Naive thymus-derived CD8-positive, alpha-beta T cell (primary cell): ENCODE measurements at places on chromosomes 6 and 20. TPM values are rescaled to one million over a fixed set of nuclear protein-coding genes. Genes with fewer than 3 reads are reported as not detected.

- no peaks in the 10 kb centered on the region for H3K36me3 ChIP-seq
- H3K4me3 ChIP-seq: no peak overlapping the region
- no peaks in the 10 kb centered on the region for H3K27me3 ChIP-seq
- H3K27ac ChIP-seq: no peak overlapping the region
Observed at GRCh38 chr6:3653528-3654070, 97.9 kb downstream of the PXDC1 start.

- H3K4me1 ChIP-seq: peaks cover 29% of the 10 kb centered on the region
- H3K27ac ChIP-seq: peak overlapping the region; percentile 54
- H3K4me3 ChIP-seq: no peak overlapping the region
- DNase-seq: no peak
- H3K27me3 ChIP-seq: no peaks in the 10 kb centered on the region
Observed at GRCh38 chr20:59219211-59219610, 55.6 kb downstream of the ZNF831 start.

DNA sequence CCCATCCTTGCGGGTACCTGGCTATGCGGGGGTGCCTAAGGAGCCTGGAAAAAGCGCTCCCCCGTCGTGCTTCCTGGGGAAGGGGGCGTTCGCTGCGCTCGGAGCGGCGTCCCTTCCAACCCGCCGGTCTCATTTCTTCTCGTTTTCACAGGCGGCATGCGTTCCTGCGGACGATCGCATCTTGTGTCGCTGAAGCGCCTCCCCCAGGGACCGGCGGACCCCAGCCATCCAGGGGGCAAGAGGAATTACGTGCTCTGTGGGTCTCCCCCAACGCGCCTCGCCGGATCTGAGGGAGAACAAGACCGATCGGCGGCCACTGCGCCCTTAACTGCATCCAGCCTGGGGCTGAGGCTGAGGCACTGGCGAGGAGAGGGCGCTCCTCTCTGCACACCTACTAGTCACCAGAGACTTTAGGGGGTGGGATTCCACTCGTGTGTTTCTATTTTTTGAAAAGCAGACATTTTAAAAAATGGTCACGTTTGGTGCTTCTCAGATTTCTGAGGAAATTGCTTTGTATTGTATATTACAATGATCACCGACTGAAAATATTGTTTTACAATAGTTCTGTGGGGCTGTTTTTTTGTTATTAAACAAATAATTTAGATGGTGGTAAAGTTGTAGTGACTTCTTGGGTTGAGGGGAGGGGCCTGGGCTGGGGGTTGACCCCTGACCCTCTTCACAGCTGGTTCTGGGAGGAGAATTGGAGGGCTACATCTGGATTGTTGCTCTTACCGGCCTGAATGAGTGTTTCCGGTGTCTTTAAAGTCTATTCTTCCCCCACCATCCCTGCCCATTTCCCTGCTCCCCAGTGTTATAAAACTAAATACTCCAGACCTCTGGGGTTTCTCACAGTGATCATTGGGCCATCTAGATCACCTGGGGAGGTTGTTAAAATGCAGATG lies 1.1 kb downstream of the ID1 start:
- H3K4me3 ChIP-seq: peak overlapping the region; percentile 95
- DNase-seq: peak; percentile 19
- peaks cover 15% of the 10 kb centered on the region for H3K4me1 ChIP-seq

DNA sequence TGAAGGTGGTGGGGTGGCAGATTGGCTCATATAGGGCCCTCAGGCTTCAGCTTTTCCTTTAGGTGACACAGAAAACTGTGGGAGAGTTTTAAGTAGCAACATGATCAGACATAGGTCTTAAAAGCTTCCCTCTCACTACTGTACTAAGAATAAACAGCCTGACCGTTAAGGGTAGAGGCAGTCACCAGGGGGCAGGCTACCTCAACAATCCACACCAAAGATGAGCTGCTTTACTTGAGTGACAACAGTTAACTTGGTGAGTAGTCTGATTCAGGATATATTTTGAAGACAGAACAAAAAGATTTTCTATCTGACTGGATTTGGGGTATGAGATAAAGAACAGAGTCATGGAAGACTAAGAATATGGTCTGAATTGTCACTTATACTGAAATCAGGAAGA lies 193.1 kb upstream of the SHLD1 start:
- H3K36me3 ChIP-seq: no peaks in the 10 kb centered on the region
- peaks cover 9% of the 10 kb centered on the region for H3K4me1 ChIP-seq
- DNase-seq: peak; percentile 49
- no peak overlapping the region for H3K4me3 ChIP-seq

- H3K36me3 ChIP-seq: no peaks in the 10 kb centered on the region
- no peak overlapping the region for H3K4me3 ChIP-seq
- H3K27ac ChIP-seq: no peak overlapping the region
- no peaks in the 10 kb centered on the region for H3K4me1 ChIP-seq
- no peaks in the 10 kb centered on the region for H3K27me3 ChIP-seq
- DNase-seq: no peak
Observed at GRCh38 chr20:11761497-11761896, 156.2 kb upstream of the BTBD3 start.

DNA sequence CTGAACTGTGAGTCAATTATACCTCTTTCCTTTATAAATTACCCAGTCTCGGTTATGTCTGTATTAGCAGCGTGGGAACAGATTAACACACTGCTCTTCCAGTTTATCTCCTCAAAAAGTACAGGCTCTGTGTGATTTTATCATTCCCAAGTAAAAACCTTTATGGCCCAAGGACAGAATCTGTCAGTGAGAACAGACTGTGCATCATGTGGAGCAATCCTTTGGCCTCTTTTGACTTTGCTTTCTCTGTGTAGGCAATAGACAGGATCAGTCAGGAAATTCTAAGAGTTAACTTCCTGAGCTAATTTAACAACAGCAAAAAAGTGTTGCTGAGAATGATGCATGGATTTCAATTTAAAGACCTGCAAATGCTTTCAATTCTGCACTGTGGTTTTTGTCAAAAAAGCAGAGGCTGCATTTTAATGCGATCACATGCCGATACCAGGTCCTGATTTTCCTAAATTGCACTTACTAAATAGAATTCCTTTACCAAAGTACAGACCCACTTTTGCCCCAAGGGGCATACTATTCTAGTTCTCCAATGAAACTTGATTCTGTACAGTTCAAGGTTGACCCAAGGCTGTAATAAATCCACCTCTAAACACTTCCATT lies 246.7 kb upstream of the MARCKS start:
- no peak for DNase-seq
- H3K27ac ChIP-seq: no peak overlapping the region
- no peaks in the 10 kb centered on the region for H3K4me1 ChIP-seq
- no peaks in the 10 kb centered on the region for H3K36me3 ChIP-seq
- no peaks in the 10 kb centered on the region for H3K27me3 ChIP-seq

- H3K27ac ChIP-seq: no peak overlapping the region
- no peak for DNase-seq
- H3K27me3 ChIP-seq: no peaks in the 10 kb centered on the region
- no peak overlapping the region for H3K4me3 ChIP-seq
- peaks cover 56% of the 10 kb centered on the region for H3K36me3 ChIP-seq
- no peaks in the 10 kb centered on the region for H3K4me1 ChIP-seq
Observed at GRCh38 chr6:83119742-83120300, 52.4 kb downstream of the DOP1A start.

DNA sequence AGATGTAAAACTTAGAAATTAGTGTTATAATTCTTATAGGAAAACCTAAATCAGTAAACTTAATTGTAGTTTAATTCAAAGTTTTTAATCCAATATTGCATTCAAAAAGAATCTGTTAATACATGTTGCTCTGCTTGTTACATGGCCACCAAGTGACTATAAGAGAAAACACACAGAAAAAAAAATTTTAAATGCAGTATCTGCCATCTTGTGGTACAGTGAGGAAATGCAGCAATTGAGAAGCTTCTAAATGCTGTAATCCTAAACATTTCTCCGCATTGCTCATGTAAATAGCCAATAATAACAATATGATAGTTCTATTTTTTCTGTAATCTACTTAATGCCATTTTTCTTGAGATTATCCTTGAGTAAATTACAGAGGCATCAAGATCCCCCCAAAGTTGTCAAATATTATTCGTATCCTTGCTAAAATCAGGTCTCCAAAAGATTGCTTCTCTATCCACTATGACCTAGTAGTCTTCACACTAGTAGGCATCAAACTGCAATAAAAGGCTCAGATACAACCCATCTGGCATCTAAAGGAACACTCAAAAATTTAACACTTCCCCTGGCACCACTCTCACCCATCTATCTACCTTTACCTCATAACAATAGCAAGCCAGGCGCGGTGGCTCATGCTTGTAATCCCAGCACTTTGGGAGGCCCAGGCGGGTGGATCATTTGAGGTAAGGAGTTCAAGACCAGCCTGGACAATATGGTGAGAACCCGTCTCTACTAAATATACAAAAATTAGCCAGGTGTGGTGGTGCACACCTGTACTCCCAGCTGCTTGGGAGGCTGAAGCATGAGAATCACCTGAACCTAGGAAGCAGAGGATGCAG lies 34.6 kb downstream of the HDAC2 start:
- no peaks in the 10 kb centered on the region for H3K27me3 ChIP-seq
- peaks cover 25% of the 10 kb centered on the region for H3K36me3 ChIP-seq

- no peak overlapping the region for H3K4me3 ChIP-seq
- no peak for DNase-seq
- peaks cover 2% of the 10 kb centered on the region for H3K27me3 ChIP-seq
- H3K27ac ChIP-seq: peak overlapping the region; percentile 40
- no peaks in the 10 kb centered on the region for H3K4me1 ChIP-seq
Observed at GRCh38 chr6:170174124-170174770, 116.6 kb downstream of the DLL1 start.

DNA sequence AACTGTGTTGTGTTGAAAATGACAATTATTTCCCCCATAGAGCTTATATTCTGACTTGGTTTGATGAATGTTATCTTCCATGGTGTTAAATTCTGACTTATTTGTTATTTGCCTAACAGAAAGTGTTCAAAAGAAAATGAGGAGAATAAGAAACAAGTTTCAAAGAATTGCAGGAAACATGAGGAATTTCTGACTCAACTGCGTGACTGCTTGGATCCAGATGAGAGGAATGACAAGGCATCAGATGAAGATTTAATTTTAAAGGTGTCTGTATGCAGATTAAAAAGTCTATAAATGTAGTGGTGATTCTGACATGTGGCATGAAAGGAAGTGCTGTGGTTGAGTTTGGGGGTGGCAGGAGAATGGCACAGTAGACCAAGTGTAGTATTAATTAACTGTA lies 50.6 kb downstream of the CCDC170 start:
- no peak overlapping the region for H3K4me3 ChIP-seq
- H3K36me3 ChIP-seq: no peaks in the 10 kb centered on the region
- no peak for DNase-seq
- peaks cover 10% of the 10 kb centered on the region for H3K27me3 ChIP-seq

DNA sequence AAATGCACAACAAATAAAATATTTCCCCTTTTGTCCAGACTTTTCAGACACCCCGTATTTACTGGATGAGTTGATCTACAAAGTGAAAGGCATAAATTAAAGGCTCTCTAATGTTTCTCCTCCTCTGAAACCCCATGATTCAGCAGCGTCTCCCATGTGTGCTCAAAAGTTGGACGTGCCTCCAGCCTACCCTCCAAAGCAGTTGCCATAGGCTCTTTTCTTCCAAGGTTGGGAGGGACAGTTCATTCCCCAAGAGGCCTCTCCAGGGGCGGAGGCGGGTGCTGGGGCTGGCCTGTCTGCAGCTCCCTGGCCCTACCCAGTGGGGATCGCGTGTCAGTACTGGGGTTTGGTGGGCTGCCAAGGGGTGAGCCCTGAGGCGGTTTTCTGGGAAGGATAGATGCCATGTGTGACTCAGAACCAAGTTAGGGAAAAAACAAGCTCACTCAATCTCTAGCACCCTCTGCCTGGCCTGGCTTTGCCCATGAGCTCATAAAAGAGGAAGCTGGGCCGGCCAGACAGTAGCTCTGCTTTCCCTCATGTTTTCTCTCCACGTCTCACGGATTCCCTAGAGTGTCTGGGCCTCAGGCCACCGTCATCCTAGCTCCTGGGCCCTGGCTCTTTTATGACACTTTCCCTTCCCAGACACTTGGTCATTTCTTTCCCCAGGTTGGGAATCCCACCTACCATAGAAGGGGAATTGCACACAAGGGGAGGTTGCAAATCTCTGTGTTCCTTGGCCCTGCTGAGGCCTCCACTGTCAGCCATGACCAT lies 8.0 kb upstream of the IER3 start:
- DNase-seq: no peak
- peaks cover 9% of the 10 kb centered on the region for H3K4me1 ChIP-seq
- H3K27me3 ChIP-seq: no peaks in the 10 kb centered on the region
- no peak overlapping the region for H3K27ac ChIP-seq
- H3K4me3 ChIP-seq: no peak overlapping the region
- no peaks in the 10 kb centered on the region for H3K36me3 ChIP-seq

- peaks cover 6% of the 10 kb centered on the region for H3K36me3 ChIP-seq
- no peak for DNase-seq
- no peaks in the 10 kb centered on the region for H3K27me3 ChIP-seq
- peaks cover 18% of the 10 kb centered on the region for H3K4me1 ChIP-seq
Observed at GRCh38 chr6:44906761-44907160, 421.4 kb upstream of the RUNX2 start.

DNA sequence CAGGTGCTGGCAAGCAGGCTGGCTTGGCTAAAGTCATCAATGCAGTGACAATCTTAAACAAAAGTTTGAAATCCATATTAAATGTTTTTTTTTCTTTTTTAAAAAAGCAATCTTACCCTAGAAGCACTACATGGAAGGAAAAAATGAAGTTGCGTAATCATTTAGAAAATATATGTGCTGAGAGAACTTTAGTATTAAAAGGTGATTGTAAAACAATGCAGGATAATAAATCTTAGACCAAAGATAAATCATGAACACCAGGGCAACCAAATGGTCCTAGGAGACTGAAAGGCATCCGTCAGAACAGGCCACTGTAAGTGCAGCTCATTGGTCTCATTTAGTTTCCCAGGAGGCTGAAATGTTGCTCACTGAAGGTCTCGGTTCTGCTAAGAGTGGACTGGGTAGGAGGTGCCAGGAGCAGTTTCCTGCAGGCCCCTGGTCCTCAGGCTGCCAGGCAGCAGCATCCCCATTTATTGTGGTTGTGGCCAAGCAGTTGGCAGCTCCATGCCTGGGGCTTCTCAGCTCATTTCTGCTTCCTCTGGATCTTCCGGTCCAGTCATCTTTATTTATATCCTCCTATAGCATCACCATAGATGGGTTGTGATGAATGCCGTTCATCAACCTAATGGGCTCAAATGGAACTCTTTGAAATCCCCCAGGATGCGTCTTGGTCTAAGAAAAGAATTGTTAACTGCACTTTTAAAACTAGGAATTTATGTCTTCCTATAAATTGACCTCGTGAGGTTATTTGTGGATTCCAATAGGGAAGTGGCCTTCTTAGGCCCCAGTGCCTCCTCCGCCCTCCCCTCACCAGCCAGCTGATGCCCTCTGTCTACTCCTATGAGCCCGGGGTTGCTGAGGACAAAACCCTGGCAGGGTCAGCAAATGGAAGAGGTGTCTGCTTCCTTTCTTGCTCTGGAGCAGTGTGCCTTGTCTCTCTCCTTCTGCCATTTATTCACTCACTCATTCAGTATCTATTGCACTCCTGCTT lies 269.0 kb downstream of the UST start:
- H3K4me3 ChIP-seq: no peak overlapping the region
- no peaks in the 10 kb centered on the region for H3K27me3 ChIP-seq
- H3K36me3 ChIP-seq: no peaks in the 10 kb centered on the region
- no peak overlapping the region for H3K27ac ChIP-seq
- DNase-seq: no peak

Gene PXMP4
- 12.1 TPM for total RNA-seq

Gene EFCAB8
- total RNA-seq: 2.2 TPM

Gene MAFB
- total RNA-seq: 1.1 TPM

Gene LY6G6F
- not detected for total RNA-seq
